Right renal pelvis (tissue), 4 donors: ENCODE measurements at places on chromosomes 3 and 15.
A peak's percentile ranks its signal among the peaks of the same experiment; 100 is the strongest.

DNA sequence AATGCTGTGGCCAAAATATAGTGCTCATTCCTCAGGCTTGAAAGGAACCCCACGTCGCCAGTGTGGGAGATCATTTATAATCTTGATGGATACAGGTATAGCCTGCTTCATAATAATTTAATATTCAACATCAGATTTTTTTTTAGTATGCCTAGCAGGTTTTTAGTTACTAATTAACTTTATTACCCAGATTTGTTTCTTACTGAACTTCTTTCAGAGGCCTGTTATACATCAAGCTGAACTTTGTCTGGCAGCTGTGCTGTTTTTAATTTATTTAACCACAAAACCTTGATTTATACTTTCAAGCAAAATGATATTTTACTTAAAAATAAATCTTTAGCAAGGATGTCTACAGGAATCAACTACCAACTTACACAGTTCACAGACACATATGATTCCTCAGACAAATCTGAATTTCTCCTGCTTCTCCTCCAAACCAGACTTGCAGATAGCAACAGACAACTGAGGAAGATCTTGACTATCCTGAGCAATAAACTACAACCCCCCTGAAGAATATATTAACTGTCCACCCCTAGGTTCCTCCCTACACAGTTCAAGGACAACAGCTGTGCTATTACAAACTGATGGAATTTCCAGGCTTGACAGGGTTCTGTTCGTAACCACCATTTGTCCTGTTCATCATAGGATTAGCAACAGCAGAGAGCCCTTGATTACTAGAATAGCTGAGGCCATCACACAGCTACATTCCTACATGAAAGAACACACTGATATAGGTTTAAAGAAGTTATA, 610 bp downstream of the MAP4 start:
- peak; percentile 62 for DNase-seq

DNA sequence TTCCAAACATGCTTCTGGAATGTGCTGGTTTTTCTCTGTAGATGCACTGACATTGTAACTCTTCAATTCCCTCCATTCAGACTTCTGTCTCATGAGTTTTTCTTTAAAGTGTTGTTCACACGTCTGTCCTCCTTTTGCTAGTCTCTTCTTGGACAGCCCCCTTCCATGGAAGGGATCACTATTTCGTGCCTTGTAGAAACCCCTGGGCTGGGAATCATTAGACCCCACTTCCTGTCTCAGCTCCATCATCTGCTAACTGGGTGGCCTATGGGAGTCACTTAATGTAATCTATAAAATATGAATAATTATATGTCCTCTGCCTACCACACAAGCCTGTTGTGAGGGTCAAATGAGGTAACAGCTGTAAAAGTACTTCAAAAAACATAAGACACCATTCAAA, 110.6 kb downstream of the THSD4 start:
- DNase-seq, result no peak

DNA sequence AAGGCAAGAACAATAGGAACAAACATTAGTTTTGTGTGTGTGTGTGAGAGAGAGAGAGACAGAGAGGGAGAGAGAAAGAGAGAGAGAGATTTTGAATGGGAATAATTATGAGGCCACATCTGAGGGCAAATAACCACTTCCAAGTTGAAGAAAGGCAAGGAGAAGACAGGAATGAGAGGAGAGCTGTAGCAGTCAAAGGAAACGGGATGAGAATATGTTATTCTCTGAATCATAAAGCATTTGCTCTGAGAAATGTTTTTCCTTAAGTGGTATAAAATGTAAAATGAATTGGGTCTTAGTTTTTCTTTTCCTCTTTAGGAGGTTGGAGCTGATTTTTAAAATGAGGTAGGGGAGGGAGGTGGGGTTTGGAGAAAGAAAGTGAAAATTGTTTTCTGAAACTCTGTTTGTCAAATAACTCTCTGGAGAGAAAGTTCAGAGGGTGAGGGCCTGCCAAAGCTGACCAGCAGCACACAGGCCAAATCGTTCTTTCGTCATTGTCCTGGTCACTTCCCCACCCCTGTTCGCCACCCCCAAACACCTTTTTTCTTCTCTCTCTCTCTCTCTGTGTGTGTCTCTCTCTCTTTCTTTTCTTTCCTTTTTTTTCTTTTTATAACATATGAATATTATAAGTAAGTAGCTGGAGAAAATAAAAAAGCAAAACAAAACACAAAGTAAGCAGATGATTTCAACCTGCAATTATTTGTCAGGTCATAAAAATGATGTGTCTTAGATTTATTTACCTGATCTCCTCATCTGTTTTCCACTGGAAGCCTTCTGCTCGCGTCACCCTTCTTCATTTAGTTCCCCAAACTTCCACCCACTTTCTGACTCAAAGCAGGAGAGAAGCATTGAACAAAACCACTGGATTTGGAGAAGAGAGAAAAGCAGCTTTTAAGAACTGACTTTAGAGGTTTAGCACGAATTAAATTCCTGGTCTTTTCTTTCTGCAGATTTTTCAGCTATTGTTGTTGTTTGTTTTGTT, 110.6 kb downstream of the LPP start:
- DNase-seq, result no peak

DNA sequence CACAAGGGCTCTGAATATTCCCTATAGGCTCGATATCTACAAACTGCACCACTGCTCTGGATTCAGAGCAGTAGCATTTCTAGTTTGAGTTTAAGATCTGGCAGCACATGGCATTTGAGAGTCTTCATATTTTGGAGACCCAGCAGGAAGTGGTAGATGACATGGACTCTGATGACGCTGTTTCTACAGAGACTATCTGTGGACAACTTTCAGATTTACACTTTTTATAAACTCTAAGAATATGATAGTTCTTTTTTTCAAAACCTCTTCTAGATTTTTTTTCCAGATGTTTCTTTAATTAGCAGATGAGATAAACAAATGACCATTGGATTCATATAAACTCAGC, 35.8 kb downstream of the ARMC8 start:
- no peak for DNase-seq

- DNase-seq, result no peak
Observed at GRCh38 chr3:174862666-174863065, 3.5 kb downstream of the NAALADL2 start.

DNA sequence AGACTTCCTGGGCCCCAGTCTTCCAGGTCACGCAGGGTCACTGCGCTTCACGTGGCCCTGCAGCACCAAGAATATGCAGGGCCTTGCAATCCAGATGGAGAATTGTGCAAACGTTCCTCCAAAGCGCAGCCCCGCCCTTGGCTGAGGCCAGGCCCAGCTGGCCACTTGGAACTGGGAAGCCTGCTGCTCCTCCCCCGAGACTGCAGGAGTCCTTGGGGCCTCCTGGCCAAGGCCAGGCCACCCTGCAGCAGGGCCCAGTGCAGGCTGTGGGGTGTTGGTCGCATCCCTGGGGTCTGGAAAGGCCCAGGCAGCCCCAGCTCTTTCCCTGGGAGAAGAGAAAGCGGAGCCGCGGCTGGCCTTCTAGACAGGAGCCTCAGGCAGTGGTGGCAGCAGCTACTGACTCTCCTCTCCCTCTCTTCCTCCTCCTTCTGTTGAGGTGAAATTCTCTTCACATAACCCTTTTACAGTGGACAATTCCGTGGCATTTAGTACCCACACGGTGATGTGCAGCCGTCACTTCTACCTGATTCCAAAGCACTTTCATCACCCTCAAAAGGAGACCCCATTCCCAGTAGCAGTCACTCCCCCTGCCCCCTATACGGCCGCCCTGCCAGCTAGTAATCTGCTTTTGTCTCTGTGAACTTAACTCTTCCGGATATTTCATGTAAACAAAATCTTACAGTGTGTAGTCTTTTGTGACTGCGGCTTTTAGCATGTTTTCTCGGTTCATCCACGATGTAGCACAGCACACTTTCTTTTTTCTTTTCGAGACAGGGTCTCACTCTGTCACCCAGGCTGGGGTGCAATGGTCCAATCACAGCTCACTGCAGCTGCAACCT, 103.9 kb downstream of the TMEM266 start:
- no peak for DNase-seq
